ENCODE measurements at places on chromosomes 6 and 20.
A peak's percentile ranks its signal among the peaks of the same experiment; 100 is the strongest.

GRCh38 chr20:18048176-18048575 lies 9.5 kb downstream of the OVOL2 start:
- no peak for DNase-seq

GRCh38 chr6:4848382-4849068 lies 72.3 kb downstream of the CDYL start:
- DNase-seq = no peak

DNA sequence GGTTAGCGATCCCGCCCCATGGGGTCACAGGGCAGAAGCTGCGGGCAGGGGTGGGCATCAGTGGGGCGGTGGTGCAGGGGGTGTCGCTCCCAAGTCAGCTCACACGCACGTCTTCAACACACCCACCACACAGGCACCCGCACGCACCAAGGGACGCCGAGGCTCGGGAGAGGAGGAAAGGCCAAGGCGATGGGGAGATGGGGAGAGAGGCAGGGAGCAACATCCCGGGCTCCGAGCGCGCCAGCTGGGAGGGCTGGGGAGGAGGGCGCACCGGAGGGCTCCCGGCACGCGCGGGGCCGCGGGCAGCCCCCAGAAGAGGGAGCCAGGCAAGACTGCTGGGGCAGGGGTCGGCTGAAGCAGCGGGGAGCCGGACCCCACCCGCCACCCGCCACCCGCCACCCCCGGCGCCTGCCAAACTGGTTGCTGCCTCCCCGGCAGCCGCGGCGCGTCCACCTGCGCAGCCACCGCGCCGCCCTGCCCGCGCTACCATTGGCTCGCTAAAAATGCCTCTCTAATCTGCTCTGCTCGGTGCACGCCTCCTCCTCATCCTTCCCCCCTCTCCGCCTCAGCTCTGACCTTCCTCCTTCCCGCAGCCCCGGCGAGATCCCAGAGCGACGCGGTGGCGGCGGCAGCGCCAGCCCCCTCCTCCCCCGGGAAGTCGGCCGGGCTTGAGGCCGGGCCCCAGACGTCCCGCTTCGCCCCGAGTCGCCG lies at the start of gene PACSIN1:
Gene PACSIN1, plus strand, starts transcription at position 546 of the 711 bp plus-strand sequence. CDS start 60,230 bp downstream, outside the sequence.
- DNase-seq = peak; percentile 39

- no peak for DNase-seq
Measured at GRCh38 chr6:40754461-40755045, 167.4 kb upstream of the LRFN2 start.

- DNase-seq = peak; percentile 60
Measured at GRCh38 chr6:16286151-16286522, 47.8 kb downstream of the GMPR start.

GRCh38 chr6:159609652-159610178 lies 83.3 kb downstream of the SOD2 start:
- no peak for DNase-seq

- no peak for DNase-seq
Measured at GRCh38 chr6:100809346-100809745, 71.8 kb downstream of the ASCC3 start.

DNA sequence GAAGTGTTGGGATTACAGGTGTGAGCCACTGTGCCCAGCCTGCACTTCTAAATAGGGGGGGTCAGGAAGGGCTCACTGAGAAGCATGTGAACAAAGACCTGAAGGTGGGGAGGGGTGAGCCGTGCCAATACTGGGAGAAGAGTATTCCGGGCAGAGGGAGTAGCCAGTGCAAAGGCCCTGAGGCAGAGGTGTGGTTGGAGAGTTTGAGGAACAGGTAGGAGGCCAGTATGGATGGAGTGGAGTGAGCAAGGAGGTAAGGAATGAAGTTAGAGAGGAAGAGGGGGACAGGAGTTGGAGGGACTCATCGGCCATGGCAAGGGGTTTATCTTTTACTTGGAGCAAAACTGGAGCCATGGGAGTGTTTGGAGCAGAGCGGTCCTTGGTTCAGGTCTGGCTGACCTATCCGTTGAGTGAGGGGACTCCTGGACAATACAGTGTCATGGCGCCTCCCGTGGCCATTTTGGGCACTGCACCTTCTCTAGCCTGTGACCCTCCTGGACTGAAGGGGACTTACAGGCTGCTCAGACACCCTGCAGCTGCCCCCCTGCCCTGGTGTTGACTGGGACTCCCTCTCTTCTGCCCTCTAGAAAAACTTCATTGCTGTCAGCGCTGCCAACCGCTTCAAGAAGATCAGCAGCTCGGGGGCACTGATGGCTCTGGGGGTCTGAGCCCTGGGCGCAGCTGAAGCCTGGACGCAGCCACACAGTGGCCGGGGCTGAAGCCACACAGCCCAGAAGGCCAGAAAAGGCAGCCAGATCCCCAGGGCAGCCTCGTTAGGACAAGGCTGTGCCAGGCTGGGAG lies 12.1 kb downstream of the FOXS1 start:
- DNase-seq = peak; percentile 63

GRCh38 chr6:105137388-105137787 lies 42.4 kb downstream of the POPDC3 start:
- DNase-seq = peak; percentile 6

DNA sequence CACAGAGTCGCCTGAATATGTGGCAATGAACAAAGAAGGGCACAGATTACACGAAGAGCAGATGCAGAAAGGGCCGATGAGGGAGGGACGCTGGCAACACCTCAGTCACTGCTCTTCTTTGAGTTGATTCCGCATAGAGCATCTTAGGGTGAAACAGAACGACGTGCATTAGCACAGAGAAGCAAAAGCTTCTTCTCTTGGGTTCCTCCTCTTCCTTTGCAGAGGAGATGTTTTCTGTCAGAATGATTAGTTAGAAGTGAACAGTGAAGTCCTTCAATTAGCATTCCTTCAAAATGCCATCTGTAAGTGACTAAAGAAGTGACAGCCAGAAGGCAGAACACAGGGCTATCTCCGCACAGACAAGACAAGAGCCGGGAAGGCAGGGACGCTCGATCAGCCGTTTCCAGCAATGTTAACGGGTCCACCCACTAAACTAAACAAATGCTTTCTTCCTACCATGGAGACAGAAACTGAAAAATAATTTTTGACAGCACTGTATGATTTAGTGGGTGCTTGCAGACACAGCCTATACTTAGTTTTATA lies 219.8 kb upstream of the AGPAT4 start:
- DNase-seq = no peak

Measured in thyroid gland (tissue), 4 donors.